ENCODE measurements at places on chromosomes 6 and 20.

DNA sequence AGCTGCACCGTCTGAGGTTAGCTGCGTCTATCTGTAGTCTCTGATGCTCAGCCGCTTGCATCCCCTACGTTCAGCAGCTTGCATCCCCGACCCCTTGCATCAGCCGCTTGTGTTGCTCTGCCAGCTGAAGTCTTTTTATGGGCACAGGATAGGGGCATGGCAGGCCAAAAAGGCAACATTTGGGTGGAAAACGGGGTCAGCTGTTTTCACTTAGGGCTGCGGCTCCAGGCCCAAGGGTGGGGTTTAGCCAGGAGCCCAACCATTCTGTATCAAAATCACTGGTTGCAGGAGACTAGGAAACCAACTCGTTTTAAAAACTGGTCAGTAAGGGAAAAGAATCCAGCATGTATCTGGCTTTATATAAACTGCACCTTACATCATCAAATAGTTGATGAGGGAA is 49.9 kb downstream of the FAM50B start:
- DNase-seq = no peak

DNA sequence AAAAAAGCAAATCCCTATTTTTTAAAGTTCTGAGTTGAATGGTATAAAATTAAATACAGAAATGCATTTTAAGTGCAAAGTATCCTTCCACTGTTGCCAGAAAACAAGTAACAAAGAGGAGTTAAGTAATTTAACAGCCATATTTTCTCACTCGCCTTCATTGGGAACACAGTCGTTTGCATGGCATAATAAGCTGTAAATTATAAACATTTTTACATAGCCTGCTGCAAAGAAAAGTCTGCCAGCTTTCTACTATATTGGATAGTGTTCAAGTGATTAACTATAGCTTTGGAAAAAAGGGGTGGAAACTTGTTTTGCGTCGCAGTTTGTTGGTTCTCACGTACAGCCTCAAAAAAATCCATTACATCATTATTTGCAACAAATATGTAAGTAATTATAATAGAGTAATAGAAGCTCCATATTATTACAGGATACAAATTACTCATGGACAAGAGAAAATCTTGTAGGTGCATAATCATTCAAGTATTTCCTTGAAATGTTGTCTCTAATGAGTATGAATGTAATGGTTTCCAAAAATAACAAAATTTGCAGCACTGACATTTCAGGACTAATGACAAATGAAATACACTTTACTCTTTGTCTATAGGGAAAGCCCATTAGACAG is 139.3 kb downstream of the PDSS2 start:
- DNase-seq = no peak

- no peak for DNase-seq
These were observed 8.9 kb downstream of the GLP1R start for GRCh38 chr6:39057251-39058155.

- DNase-seq = no peak
These were observed 5.7 kb downstream of the KDM1B start for GRCh38 chr6:18160911-18161310.

GRCh38 chr20:51542571-51543421 is at the start of gene NFATC2:
TSS of gene NFATC2 (minus strand) at chr20:51542719. CDS start at chr20:51542499, 220 bp downstream.
- peak; percentile 24 for DNase-seq

- DNase-seq = no peak
These were observed 9.1 kb upstream of the ZNF133 start for GRCh38 chr20:18279242-18279641.

GRCh38 chr6:104574135-104574750 is 285.5 kb downstream of the HACE1 start:
- no peak for DNase-seq

DNA sequence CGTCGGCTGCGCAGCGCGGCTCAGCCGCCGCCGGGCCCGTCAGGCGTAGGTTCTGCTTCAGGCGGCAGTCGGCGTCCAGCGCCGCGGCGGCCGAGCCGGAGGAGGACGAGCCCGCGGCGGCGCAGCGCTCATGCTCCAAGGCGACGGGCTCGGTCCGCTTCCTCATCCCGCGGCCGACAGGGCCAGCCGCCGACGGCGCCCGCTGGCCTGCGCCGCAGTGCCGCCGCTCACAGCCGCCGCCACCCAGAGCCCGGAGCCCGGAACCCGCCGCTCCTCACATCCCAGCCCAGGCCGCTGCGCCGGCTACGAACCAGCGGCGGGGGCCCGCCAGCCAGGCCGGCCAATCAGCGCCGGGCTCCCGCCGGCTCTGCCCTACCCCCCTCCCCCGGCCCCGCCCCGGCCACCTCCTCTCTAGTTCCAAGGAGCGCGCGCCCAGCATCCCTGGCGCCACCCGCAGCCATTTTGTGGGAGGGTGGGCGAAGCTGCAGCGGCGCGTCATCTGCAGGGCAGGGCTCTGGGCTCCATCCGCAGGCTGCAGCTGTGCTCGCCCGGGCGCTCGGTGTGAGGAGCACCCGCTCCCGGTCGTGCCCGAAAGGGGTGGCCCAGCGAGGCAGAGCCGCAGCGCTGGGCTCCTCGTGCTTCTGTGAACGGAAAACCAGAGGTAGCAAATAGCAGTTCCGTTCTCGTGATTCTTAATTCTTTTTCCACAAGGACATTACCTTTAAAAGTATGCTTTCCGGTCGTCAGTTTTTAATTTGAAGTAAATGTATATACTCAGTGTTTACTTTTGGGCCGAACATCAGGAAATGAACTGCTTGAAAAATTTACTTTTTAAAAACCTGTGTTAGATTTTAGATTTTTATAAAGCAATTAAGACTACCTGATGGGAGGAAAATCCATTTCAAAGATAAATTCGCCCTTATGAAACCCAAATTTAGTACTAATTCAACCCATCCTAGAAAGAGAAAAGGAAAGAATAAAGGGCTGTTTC is at the start of gene ABHD12:
ABHD12 (minus strand) TSS at position 298 of the 991 bp plus-strand sequence; CDS start at position 166, 132 bp downstream.
- DNase-seq = peak; percentile 98

DNA sequence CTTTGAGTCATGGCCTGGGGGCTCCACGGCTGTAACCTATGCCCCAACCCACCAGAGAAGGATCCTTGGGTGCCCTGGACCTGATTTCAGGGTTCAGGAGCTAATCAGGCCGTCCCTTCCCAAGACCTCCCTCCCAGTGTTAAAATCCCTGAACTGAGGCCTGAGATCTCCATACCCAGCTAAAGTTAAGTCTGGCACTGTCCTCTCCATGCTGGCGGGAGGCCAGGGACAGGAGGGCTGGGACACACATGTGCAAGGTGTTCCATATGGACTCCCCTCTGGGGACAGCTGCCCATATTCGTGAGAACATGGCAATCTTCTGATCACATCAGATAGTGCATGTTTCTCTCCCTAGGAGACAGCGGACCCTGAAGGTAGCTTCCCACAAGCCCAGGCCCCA is 11.5 kb upstream of the TREML4 start:
- DNase-seq = no peak

- DNase-seq = peak; percentile 77
These were observed 114.9 kb upstream of the BTN3A2 start for GRCh38 chr6:26249957-26250697.

DNA sequence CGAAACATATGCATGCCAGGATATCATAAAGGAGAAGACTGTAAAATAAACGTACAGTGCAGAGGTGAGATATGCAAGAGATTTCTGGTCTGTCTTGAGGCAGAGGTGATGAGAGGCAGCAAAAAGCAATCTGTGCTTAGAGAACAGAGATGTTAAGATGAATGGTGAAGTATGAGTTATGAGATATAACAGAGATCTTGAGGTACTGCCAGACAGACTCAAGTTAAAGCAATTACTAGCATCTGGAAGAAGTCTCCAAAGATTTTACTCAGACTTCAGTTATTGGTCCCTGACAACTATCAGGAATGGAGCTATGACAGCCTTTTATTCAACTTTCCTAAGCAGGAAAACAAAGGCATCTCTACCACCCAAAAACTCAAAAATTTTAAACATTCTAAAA is 122.8 kb upstream of the DST start:
- DNase-seq = no peak

DNA sequence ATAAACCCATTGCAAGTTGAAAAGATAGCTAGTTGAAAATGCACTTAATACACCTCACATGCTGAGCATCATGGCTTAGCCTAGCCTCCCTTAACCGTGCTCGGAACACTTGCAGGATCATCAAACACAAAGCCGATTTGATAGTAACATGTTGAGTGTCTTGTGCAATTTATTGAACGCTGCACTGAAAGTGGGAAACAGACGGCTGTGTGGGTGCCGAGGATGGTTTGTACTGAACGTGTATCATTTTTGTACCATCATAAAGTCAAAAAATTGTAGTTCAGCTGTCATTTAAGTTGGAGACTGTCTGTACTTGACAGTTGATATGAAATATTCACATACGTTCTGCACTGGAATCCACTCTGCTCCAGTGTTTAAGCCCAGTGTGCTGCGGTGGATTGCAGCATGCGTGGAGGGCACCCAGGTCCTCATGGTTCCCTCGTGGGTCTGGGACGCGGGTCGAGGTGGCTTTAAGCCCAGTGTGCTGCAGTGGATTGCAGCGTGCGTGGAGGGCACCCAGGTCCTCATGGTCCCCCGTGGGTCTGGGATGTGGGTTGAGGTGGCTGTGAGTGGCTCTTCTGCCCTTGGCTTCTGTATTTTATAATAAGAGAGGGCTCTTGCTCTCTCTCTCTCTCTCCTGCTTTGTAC is 77.0 kb downstream of the CDH4 start:
- no peak for DNase-seq

- no peak for DNase-seq
These were observed 152.3 kb downstream of the CARMIL1 start for GRCh38 chr6:25431306-25431974.

- DNase-seq = no peak
These were observed 46.0 kb downstream of the NUDT3 start for GRCh38 chr6:34346175-34347119.
